ENCODE measurements at places on chromosomes 13 and 19. TPM values are rescaled to one million over a fixed set of nuclear protein-coding genes. Genes with fewer than 3 reads are reported as not detected.

PABPC3 gene
- 0.05 TPM for total RNA-seq

HIF3A gene
- 10.1 TPM for total RNA-seq

ANKRD10 gene
- 17.8 TPM for total RNA-seq

GARIN5A gene
- total RNA-seq = not detected

APLP1 gene
- 7.4 TPM for total RNA-seq

ZNF8 gene
- 3.1 TPM for total RNA-seq

TNFSF13B gene
- not detected for total RNA-seq

CGB5 gene
- total RNA-seq = not detected

FGF9 gene
- not detected for total RNA-seq

DACH1 gene
- total RNA-seq = 4.1 TPM

PDE4A gene
- total RNA-seq = 4.8 TPM

APOE gene
- 1.2 TPM for total RNA-seq

LILRB4 gene
- not detected for total RNA-seq

CAPS gene
- 0.89 TPM for total RNA-seq

CD33 gene
- not detected for total RNA-seq

DDX39A gene
- total RNA-seq = 236 TPM

STRN4 gene
- 68.0 TPM for total RNA-seq

TNNI3 gene
- total RNA-seq = not detected

ASPDH gene
- total RNA-seq = not detected

FFAR2 gene
- not detected for total RNA-seq

CD22 gene
- 0.15 TPM for total RNA-seq

EID2B gene
- total RNA-seq = 3.1 TPM

NMRK2 gene
- not detected for total RNA-seq

DOCK6 gene
- total RNA-seq = 124 TPM

THSD1 gene
- 31.0 TPM for total RNA-seq

Data from mammary microvascular endothelial cell (primary cell).